HFFc6 (cell line): ENCODE measurements at places on chromosomes 5 and 9. TPM values are rescaled to one million over a fixed set of nuclear protein-coding genes. Genes with fewer than 3 reads are reported as not detected.

Gene GABRA1
- total RNA-seq: not detected in 3 replicates

Gene DMGDH
- 0.26 to 0.52 TPM (median 0.30 TPM) in 3 replicates for total RNA-seq

Gene LECT2
- total RNA-seq: not detected in 3 replicates

Gene SEMA5A
- 54.8 to 68.2 TPM (median 58.5 TPM) in 3 replicates for total RNA-seq

Gene CNTNAP3
- not detected in 3 replicates for total RNA-seq

Gene IL7R
- total RNA-seq: 37.2 and 56.1 TPM in 2 replicates

Gene ASPN
- 4.2 to 6.5 TPM (median 4.4 TPM) in 3 replicates for total RNA-seq

DNA sequence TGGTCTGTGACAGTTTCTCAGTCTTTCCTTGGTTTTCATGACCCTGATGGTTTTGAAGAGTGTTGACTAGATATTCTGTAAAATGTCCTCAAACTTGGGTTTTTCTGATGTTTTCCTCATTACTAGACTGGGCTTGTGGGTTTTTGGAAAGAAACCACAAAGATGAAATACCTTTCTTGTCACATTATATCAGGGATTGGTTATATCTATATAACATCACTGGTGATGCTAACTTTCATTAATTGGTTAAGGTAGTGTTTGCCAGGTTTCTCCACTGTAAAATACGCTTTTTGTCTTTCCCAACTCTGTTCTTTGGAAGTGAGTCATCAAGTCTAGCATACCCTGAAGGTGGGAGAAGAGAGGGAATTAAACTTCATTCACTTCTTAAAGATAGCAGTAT lies 3.3 kb upstream of the IL31RA start:
- peaks cover 5% of the 10 kb centered on the region; the same call in 1 of the 2 replicates for H3K27me3 ChIP-seq
- DNase-seq: peak; percentile 28
- peaks cover 5% of the 10 kb centered on the region; the same call in 1 of the 2 replicates for H3K36me3 ChIP-seq
- H3K4me3 ChIP-seq: no peak overlapping the region

- peaks cover 28% of the 10 kb centered on the region for H3K4me1 ChIP-seq
- H3K27ac ChIP-seq: peak overlapping the region; percentile 74
- peaks cover 67% of the 10 kb centered on the region for H3K36me3 ChIP-seq
- H3K27me3 ChIP-seq: no peaks in the 10 kb centered on the region; the same call in none of the 2 replicates
- peak; percentile 59 for DNase-seq
Measured at GRCh38 chr5:96781031-96781971, 26.4 kb downstream of the ERAP1 start.

GRCh38 chr9:136133191-136133958 lies 14.7 kb upstream of the TMEM250 start:
- no peaks in the 10 kb centered on the region for H3K4me1 ChIP-seq
- no peak overlapping the region for H3K4me3 ChIP-seq
- H3K27me3 ChIP-seq: peaks cover 48% of the 10 kb centered on the region
- H3K27ac ChIP-seq: no peak overlapping the region

DNA sequence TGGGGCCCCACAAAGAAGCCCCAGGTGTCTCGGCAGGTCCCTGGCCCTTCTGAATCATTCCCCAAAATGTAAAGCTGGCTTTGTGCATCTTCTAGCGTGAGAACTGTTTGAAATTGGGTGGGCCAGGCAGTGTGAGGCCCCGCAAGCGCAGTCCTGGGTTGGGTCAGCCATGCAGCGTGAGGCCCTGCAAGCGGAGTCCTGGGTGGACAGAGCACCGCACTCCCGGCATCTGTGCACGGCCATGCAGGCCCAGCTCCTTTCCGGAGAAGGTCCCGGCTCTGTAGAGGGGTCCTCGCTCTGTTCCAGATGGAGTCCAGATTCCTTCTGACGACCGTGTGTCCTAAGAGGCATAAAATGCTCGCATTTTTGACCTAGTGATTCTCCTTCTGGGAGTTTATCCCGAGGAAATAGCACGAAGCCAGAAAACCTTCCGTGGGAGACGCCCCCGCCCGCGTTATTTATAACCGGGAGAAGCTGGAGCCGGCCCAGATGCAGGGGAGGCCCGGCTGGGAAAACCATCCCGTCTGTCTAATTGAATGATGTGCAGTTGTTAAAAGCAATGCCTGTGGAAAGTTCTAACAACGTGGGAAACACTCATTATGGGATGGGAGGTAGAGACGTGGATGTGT lies 19.4 kb upstream of the NOTCH1 start:
- H3K4me1 ChIP-seq: peaks cover 26% of the 10 kb centered on the region
- DNase-seq: no peak
- H3K27me3 ChIP-seq: no peaks in the 10 kb centered on the region
- H3K36me3 ChIP-seq: no peaks in the 10 kb centered on the region

DNA sequence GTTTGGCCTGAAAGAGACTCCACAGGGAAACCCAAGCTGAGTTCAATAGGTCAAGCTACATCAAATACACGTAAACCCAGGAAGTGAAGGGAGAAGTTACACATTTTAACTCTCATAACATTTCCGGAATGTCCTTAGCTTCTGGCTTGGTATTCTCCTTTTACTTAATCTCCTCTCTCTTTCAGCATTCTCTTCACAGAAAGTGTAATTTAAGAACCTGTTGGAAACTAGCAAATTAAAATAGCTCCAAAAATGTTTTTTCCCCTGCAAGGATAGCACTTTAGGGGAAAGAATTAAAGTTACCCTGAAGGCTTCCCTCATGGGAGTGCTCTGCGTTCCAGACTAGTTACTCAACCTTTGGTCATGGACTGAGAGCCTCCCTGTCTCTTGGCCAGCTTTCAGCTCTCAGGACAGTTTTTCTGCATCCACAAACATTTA lies 292.7 kb upstream of the TARS1 start:
- H3K36me3 ChIP-seq: no peaks in the 10 kb centered on the region; the same call in 1 of the 2 replicates
- H3K27ac ChIP-seq: peak overlapping the region; percentile 92
- no peaks in the 10 kb centered on the region for H3K27me3 ChIP-seq

DNA sequence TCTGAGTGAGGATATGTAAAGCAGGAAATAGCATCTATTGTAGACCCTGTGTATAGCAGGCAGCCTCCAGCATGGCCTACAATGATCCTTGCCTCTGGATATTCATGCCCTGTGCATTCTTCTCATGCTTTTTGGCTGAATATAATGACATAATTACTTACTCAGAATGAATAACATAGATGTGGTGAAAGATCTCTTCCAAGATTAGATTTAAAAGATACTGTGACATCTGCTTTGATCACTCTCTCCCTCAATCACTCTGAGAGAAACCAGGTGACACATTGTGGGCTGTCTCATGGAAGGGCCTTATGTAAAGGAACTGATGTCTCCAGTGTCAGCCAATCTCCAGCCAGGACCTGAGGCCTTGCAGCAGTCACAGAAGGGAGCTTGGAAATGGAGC lies 376.7 kb downstream of the DNAH5 start:
- H3K27ac ChIP-seq: peak overlapping the region; percentile 86
- peak; percentile 75 for DNase-seq
- peak overlapping the region; percentile 59; the same call in 1 of the 2 replicates for H3K4me3 ChIP-seq
- no peaks in the 10 kb centered on the region; the same call in 1 of the 2 replicates for H3K27me3 ChIP-seq
- peaks cover 35% of the 10 kb centered on the region for H3K4me1 ChIP-seq
- H3K36me3 ChIP-seq: peaks cover 34% of the 10 kb centered on the region

GRCh38 chr5:147671365-147671764 lies 111.2 kb downstream of the JAKMIP2 start:
- no peaks in the 10 kb centered on the region for H3K36me3 ChIP-seq
- DNase-seq: no peak
- no peak overlapping the region for H3K27ac ChIP-seq
- no peak overlapping the region for H3K4me3 ChIP-seq

DNA sequence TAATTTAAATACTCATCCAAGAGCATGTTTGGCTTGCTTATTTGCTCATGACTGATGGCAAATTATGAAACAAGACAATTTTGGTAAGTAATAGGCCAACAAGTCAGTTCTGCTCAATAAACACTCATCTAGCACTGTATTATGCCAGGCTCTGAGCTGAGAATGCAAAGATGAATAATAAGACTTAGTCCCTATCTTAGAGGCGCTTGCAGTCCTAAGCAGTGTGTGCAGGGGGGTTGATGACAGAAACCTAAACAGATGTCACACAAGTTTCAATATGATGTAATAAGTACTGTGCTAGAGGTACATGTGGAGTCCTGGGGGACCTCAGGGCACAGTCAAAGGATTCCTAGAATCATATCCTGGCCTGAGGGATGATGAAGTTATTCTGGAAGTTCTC lies 287.6 kb upstream of the ADRA1B start:
- H3K36me3 ChIP-seq: no peaks in the 10 kb centered on the region
- no peaks in the 10 kb centered on the region for H3K4me1 ChIP-seq
- no peak for DNase-seq
- no peak overlapping the region for H3K27ac ChIP-seq
- peaks cover 10% of the 10 kb centered on the region; the same call in 1 of the 2 replicates for H3K27me3 ChIP-seq
- no peak overlapping the region for H3K4me3 ChIP-seq

GRCh38 chr5:93511445-93511844 lies 69.6 kb downstream of the NR2F1-AS1 start:
- no peak overlapping the region for H3K4me3 ChIP-seq
- H3K4me1 ChIP-seq: peaks cover 40% of the 10 kb centered on the region
- no peak overlapping the region for H3K27ac ChIP-seq
- H3K27me3 ChIP-seq: no peaks in the 10 kb centered on the region; the same call in none of the 2 replicates
- no peak for DNase-seq

GRCh38 chr5:132753135-132753987 lies 6.1 kb downstream of the CCNI2 start:
- H3K4me1 ChIP-seq: no peaks in the 10 kb centered on the region
- no peak for DNase-seq
- no peak overlapping the region for H3K27ac ChIP-seq

- peaks cover 19% of the 10 kb centered on the region for H3K36me3 ChIP-seq
- no peak overlapping the region for H3K27ac ChIP-seq
- no peak for DNase-seq
- H3K4me3 ChIP-seq: no peak overlapping the region
- peaks cover 9% of the 10 kb centered on the region for H3K4me1 ChIP-seq
Measured at GRCh38 chr5:102999191-102999590, 120.7 kb downstream of the GIN1 start.

GRCh38 chr9:93306081-93306480 lies 122.1 kb downstream of the WNK2 start:
- H3K27me3 ChIP-seq: peaks cover 12% of the 10 kb centered on the region
- H3K27ac ChIP-seq: no peak overlapping the region
- no peaks in the 10 kb centered on the region for H3K36me3 ChIP-seq
- H3K4me3 ChIP-seq: no peak overlapping the region

DNA sequence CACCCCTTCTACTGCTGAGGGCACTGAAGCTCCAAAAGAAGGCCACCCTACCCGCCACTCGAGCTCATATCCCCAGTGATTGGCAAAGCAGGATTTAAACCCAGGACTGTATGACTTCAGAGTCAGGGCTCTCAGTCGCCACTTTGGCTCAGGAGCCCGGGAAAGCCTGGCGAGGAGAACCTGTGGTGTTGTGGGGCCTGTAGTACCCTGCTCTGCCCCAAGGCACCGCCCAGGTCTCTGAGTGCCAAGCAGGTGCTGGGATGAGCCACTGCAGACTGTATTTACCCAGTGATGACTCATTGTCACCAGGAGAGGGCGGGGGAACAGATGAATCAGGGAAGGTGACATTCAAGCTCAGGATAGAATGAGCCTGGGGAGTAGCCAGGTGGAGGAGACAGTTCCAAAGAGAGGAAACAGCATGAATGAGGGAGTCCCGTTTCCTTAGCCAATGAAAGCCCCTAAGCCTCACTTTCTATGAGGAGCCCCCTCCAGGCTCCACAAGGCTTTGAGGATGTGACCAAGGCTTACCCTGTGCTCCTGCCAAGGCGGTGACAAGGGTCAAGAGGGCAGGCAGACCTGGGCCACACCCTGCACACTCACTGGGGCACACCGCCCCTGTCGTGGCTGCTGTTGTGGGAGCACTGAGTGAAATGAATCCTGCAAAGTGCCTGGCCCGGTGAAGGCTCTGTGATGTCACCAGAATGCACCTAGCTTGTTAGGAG lies 17.8 kb upstream of the DPM2 start:
- no peak overlapping the region for H3K27ac ChIP-seq
- peaks cover 8% of the 10 kb centered on the region for H3K36me3 ChIP-seq
- H3K4me3 ChIP-seq: no peak overlapping the region
- no peak for DNase-seq
- peaks cover 13% of the 10 kb centered on the region for H3K4me1 ChIP-seq

DNA sequence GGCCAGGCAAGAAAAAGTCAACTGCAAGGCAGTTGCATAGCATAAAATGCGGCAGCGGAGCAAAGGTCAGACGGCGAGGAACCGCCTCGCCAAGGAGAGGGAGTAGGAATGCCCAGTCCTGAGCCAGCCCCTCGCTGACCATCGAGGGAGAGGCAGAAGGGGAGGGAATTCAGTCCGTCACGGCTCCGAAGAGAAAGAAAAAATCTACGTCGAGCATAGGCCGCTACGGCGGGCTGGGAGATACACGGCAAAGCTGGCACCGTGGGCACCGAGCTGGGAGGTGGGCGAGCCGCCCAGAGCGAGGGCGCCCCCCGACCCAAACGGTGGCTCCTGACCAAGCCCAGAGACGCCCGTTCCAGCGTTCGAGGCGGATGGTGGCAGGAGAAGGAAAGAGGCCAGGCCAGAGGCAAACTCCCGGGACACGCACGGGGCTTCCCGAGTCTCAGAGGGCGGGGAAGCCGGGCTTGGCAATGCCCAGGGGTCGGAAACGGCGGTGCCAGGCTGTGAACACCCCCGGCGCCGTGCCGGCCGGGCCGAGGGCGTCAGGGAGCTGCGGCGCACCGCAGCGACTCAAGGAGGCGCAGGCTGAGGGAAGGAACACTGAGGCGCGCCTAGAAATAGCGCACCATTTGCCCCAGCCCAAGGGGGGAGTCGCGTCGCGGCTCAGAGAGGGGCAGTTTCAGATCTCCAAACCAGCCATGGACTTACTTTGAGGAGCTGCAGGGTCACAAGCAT lies 518 bp downstream of the SPRY4 start:
- H3K27me3 ChIP-seq: peaks cover 2% of the 10 kb centered on the region
- H3K36me3 ChIP-seq: peaks cover 27% of the 10 kb centered on the region
- peaks cover 70% of the 10 kb centered on the region for H3K4me1 ChIP-seq
- peak; percentile 45 for DNase-seq
- peak overlapping the region; percentile 96 for H3K4me3 ChIP-seq

DNA sequence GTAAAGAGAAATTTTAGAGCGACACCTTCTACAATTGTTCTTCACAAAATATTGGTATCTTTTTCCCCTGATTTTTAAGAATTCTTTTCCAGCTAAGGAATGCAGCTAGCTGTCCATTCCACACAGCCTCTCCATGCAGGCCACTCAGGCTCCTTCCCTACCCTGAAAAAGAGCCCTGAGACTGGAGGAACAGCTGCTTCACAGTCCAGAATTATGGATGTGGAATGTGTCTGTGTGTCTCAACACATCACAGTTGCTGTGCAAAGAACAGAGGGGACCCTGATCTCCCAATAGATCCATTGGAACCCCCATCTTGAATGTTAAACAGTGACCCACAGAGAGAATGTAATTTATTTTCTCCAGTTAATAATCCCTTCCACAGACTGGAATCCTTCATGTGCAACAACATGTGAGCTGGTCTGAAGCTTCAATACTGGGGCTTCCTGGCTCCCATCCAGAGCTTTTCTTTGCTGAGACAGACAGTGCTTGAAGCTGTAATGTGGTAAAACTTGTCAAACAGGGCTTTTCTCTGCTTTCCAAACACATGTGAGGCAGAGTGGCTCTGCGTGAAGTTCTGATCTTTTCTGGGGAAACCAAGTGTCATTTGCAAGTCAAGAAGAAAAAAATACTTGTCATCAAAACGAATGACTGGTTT lies 53.3 kb upstream of the SMC5 start:
- H3K4me3 ChIP-seq: no peak overlapping the region
- peaks cover 27% of the 10 kb centered on the region; the same call in 1 of the 2 replicates for H3K36me3 ChIP-seq
- no peaks in the 10 kb centered on the region for H3K27me3 ChIP-seq
- H3K4me1 ChIP-seq: no peaks in the 10 kb centered on the region
- no peak for DNase-seq
- H3K27ac ChIP-seq: no peak overlapping the region
